Activated CD4-positive, alpha-beta memory T cell treated with anti-CD3 and anti-CD28 coated beads for 36 hours (primary cell): ENCODE measurements at places on chromosomes 12 and 14.

DNA sequence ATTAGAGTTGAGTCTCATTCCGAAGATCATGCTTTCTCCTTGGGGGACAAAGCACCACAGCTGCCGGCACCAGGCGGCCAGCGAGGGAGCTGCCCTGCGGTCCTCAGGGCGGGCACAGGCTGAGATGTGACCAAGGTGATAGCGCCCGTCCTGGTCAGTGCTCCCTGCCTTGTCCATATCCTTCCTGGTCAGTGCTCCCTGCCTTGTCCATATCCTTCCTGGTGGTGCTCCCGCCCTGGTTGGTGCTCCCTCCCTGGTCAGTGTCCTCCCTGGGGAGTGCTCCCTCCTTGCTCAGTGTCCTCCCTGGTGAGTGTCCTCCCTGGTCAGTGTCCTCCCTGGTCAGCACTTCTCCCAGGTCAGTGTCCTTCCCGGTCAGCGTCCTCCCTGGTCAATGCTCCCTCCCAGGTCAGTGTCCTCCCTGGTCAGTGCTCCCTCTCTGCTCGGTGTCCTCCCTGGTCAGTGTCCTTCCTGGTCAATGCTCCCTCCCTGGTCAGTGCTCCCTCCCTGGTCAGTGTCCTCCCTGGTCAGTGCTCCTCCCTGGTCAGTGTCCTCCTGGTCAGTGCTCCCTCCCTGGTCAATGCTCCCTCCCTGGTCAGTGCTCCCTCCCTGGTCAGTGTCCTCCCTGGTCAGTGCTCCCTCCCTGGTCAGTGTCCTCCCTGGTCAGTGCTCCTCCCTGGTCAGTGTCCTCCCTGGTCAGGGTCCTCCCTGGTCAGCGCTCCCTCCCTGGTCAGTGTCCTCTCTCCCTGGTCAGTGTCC lies 92.2 kb downstream of the ADGRD1 start:
- DNase-seq = no peak

DNA sequence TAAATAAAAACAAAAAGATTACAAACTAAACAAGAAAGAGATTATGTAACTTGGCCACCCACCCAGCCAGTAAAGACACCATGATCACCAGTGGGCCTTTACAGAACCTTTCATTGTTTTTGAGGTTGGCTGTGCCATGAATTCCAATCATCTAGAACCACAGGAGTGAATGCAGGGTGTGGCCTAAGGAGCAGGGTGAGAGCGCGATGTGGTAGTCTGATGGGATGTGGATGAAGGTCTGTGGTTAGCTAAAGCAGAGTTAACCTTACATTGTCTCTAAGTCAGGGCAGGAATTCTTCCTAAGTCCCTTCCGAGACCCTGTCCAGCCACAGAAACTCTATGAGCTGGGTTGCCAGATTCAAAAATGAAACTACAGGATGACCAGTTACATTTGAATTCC lies 54.0 kb upstream of the CDKN3 start:
- no peak for DNase-seq

GRCh38 chr14:39265806-39266524 lies 32.2 kb downstream of the MIA2 start:
- DNase-seq = no peak

- no peak for DNase-seq
Observed at GRCh38 chr12:113909776-113910420, 56.2 kb downstream of the RBM19 start.

- peak; percentile 60 for DNase-seq
Observed at GRCh38 chr12:119444462-119445044, 110.0 kb downstream of the CCDC60 start.

DNA sequence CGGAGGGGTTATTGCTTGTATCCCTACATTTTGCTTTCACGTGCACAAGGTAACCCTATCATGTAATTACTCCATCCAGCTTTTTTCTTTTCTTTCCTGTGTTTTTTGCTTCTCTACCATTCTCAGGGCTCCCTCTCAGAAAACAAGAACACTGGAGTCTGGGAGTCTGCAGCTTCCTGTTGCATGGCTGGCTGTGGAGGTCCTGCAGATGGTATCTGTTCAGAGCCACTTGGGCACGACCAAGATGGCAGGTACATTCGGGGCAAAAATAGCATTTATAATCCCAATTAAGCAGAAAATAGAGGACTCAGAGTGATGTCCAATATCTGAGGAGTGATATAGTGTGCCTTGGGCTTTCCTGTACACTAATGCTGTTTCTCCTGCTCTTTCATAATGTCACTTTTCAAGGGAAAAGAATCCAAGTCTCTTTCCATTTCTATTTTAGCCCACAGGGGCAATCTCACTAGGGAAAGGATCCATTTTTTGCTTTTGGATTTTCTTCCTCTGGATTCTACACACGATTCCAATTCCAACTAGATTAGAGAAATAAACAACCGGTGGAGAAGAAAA lies 3.2 kb upstream of the NUMB start:
- no peak for DNase-seq

- no peak for DNase-seq
Observed at GRCh38 chr12:106141452-106141851, 2.7 kb upstream of the NUAK1 start.
